ENCODE measurements at places on chromosomes 11 and 22.
A peak's percentile ranks its signal among the peaks of the same experiment; 100 is the strongest.

DNA sequence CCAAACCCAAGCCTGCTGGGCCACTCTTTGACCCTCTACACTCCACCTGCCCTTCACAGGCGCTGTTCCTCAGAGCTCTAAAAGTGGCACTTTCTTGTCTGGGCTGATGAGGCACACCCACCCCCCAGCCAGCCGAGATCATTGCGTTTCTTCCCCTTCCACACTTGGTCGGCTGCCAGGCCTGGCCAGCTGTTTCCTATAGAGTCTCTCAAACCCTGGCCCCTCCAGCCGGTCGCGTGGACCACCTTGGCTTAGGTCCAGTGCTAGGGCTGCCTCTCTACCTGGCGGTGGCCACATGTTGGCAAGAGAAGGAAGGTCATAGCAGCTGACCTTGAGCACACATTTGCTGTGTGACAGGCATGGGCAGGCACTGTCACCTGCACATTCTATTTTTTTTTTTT is 60.6 kb downstream of the PPP6R2 start:
- no peak for DNase-seq

GRCh38 chr22:26330971-26331625 is 98.0 kb upstream of the ASPHD2 start:
- peak; percentile 7 for DNase-seq

GRCh38 chr11:105177658-105178057 is 38.1 kb upstream of the CARD18 start:
- DNase-seq: peak; percentile 47

- no peak for DNase-seq
These were observed 10.3 kb downstream of the OR10D3 start for GRCh38 chr11:124193221-124194010.

- DNase-seq: no peak
These were observed 718 bp downstream of the INTS5 start for GRCh38 chr11:62652161-62653006.

GRCh38 chr11:9267680-9268079 is 2.5 kb upstream of the DENND5A start:
- DNase-seq: no peak

DNA sequence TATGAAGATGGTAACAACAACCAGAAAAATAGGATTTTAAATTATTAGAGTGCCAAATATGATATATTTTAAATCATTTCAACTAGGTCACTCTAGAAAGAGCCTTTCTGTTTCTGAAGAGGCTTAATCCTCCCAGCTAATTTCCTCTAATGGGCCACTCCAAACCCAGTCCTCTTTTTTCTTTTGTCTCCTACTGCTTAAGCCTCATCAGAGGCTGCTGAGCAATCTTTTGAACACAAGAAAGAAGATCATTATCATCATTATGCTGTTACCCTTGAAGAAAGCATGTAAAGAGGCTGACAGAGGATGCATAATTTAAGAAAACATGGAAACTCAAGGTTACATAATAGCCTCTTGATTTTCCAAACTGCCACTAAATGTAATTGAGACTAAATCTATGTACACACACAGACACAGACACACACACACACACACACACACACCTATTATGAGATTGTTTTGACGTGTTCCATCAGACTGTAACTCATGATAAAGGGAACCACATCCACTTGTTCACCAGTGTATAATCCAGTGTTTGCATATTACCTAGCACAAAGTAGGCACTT is 519.6 kb downstream of the METTL15 start:
- no peak for DNase-seq

DNA sequence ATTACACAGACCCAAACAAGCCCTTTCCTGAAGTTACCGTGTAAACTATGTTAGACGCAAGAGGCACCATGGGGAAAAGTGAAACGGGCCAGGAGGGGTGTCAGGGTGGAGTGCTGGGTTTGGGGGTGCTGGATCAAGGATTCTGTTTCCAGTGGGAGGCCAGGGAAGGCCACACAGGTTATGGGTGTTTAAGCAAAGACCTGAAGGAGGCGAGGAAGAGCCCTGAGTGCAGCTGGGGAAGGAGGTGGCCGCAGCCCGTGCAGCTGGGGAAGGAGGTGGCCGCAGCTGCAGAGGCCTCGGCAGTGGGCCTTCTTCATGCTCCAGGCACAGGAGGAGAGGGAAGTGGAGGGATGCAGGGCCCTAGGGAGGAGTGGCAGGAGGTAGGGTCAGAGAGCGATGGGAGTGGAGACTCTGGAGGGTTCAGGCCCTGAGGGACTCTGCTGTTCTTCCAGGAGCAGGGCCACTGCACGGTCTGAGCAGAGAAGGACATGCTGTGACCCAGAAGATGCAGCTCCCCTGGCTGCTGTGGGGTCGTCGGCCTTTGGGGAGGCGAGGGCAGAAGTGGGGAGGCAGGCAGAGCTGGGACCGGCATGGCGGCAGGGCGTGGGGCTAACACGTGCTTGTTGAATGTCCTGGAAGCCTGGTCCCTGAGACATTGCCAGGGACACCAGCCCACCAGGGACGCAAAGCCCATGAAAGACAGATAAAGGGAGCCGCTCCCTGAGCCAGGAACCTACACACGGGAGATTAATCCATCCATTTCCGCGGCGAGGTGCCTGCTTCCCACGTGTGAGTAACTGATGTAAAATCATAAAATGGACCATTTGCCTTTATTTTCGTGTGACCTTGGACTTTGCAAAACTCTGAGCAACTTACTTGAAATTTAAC is 1049.1 kb downstream of the BRD1 start:
- DNase-seq: no peak

- no peak for DNase-seq
These were observed 32.3 kb downstream of the LINC01488 start for GRCh38 chr11:69513663-69514224.

DNA sequence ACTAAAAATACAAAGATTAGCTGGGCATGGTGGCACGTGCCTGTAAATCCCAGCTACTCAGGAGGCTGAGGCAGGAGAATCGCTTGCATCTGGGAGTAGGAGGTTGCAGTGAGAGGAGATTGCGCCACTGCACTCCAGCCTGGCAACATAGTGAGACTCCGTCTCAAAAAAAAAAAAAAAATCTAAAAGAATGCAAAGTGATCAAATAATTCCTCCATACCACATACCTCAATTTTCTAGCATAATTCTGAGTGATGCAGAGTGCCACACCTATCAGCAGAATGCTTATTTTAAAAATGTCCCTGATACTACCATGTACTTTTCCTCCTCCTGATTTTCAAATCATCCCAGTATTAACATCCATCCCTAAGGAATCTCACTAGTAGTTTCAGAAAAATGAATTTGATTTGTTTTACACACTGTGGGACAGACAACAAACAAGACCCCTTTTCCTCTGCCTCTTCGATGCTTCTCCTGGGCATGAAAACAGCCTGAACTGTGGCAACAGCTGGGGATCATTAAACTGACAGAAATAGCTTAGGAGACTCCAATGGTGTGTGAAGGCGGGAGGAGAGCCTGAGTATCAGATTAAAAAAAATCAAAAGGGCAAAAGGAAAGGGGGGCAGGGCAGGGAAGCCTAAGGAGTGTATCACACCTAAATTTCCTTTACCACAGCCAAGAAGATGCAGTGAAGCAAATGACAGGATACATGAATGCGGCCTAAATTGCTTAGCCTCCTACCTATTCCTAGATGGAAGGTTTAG is 114.7 kb downstream of the SGSM3 start:
- DNase-seq: peak; percentile 28

- peak; percentile 84 for DNase-seq
These were observed 19.5 kb upstream of the SPON1 start for GRCh38 chr11:13942971-13943381.

GRCh38 chr22:39658806-39659463 is 88.4 kb downstream of the CACNA1I start:
- DNase-seq: no peak

DNA sequence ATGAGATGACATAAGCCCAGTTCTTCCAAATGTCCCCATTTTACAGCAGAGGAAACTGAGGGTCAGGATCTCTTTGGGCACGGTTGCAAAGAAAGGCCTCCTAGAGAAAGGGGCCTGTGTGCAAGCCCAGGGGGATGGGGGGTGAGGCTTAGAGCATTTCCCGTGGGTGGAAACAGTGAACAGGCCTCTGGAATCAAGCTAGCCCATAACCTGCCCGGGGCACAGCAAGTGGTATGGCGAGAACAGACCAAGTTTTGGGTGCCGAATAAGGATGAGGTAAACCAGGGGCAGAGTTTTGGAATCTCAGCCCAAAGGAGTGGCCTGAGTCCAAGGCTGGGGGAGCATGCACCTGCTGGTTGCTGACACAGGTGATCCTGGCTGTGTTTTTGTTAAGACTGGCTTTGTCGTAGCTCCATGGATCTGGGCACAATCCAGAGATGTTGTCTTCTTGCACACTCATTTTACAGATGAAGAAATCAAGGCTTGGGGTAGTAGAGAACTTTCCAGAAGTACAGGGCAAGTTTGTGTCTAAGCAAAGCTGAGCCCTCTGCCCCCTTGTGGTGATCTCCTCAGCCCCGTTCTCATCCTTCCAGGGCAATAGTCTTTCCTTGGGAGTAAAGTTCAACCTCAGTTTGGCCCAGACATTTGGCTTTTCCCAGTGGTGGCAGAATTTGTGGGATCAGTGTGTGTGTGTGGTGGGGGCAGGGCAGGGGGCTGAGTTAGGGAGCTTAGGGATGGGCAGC is 53.5 kb upstream of the MYEOV start:
- DNase-seq: no peak

GRCh38 chr11:29623144-29623722 is 393.6 kb downstream of the KCNA4 start:
- no peak for DNase-seq

DNA sequence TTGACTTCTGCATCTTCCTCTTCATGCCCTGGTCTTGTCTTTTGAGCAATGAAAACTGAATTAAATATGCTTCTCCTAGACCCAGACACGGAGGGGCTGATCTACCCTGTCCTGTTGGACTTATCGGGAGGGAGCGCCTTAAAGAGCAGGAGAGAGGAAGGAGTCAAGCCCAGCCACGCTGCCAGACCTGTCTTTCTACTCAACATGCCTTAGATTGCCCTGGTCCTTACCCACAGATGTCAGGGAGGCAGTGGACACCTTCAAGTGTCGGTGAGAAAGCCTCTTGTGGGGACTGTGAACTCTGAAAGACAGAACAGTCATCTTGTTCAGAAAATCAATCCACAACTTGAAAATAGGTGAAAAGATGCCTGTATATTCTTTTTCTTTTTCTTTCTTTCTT is 61.8 kb downstream of the IRAG1 start:
- DNase-seq: no peak

DNA sequence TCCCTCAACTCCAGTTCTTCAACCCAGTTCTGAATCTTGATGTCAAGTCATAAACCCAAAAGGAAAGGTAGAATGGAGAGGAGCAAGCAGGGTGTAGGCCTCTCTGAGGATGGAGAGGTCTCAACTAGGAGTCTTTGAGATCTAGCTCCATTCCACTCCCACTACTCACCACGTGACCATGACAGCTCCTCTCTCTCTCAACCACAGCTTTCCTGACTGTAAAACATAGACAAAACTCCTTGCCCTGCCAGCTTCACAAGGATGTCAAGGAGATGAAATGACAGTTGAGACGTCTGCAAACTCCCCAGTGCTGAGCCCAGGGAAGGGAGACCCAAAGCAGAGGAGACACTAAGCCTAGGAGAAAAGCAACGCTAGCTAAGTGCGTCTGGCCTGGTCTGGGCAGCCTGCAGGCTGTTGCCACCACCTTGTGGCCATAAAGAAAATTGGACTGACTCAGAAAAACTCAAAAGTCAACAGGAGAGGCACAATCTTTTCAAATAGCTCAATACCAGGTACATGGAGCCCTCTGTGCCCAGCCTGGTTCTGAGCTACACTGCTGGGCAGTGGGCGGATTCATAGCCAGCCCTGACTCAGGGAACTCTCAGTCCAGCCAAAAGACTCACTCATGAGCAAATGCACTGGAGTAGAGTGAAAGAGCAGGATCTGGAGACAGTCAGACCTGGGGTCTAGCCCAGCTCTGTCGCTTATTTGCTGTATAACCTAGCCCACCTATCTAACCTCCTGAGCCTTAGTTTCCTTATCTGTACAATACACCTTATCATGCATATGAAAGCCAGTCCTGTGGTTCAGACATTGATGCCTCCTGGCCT is 3.4 kb downstream of the CLPB start:
- DNase-seq: peak; percentile 13

DNA sequence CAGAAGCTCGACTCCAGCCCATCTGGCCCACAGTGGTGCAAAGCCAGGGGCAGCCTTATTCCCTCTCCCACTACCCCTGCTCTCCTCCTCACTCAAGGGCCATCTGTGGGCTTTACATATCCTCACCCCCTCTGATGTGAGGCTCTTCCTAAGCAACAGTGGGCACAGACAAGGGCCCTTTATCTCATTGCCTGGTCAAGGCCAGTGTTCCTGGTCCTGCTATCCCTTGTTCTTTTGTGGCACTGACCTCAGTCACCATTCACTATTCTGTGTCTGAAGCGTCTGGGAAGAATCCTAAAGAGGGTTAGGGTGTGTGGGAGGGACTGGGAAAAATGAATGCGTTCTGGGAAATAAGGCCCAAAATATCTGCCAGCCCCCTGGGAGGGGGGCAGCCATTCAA is 7.3 kb downstream of the DNAL4 start:
- no peak for DNase-seq

DNA sequence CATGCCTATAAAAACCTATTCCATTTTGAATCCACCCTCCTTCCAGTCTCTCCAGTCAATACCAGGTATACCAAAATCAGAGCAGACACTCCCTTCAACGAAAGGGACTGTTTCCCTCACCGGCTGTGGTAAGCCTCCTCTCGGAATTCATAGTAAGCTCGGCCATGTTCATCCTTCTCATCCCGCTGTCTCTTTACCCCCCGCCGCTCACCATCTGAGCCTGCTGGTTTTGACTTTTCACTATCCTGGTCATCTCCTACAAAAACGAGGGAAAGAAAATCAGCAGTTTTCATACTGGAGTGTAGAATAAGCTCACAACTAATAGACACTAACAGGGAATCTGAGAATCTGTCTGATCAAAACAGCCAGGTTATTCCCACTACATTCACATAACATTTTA is 3.1 kb downstream of the HNRNPUL2 start:
- no peak for DNase-seq

DNA sequence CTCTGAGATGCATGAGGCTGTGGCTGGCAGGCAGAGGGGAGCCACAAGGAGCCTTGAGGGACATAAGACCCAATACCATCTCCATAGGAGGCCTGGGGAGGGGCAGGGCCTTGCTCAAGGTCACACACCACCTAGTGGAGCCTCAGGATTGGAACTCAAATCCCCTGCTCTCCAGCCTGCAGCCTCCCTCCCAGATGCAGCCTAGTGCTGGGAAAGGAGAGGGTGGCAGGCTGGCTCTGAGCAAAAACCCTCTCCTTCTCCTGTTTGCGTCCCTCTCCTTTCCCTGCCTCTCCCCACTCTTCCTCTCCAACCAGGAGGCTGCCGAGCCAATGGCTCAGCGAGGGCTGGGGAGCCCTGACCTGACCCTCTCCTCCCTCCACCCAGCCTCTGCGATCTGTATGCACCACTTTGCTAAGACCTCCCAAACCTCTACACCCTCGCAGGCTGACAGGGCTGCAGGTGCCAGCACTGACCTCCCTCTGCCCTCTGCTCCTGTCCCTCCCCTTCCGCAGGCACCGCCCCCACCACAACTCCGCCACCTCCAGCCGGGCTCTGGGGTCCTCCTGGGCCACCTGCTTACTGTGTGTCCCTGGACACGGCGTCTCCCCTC is 14.7 kb downstream of the IGLL1 start:
- DNase-seq: no peak
